ENCODE measurements at places on chromosomes 1 and 21.

DNA sequence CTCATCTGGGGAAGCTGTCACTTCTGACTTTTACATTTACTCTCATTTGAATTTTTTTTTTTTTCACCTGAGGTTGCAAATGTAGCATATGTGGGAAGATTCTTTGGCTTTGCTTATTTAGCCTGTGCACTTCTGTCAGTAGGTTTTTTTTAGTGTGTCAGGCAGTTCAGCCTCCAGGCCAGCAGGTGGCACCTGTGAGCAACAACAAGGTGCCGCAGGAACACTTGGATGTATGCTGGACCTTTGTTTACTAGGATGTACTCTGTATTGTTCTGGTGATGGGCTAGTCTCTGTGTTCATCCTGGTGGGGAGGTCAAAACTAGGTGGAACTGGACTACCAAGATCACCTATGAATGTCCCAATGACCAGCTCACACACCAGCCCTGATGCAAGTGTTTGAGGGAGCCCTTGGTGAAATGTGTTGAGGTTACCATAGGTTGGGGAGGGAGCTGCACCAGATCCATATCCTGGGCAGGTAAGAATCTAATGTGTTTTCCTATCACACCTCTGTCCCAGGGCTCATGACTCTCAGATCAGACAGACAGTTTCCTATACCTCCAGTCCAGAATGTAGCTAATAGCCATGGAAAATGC lies 618.2 kb downstream of the BRINP3 start:
- no peak for DNase-seq

- DNase-seq = no peak
These were observed 6.1 kb downstream of the AADACL4 start for GRCh38 chr1:12649971-12650421.

DNA sequence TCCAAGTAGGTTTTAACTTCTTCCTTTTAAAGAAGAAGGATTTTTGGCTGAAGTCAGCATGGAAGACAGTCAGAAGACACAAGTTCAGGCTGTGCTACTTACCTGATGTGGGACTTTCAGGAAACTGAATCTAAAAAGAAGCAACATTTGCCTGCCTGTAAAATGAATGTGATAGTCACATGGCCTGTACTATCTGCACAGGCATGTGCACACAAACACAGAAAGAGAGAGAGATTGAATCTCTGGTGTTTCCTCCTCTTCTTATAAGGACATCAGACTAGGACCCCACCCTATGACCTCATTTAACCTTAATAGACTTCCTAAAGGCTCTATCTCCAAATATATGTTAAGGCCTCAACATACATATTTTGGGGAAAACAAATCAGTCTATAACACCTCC lies 542.9 kb downstream of the PLPP3 start:
- no peak for DNase-seq

DNA sequence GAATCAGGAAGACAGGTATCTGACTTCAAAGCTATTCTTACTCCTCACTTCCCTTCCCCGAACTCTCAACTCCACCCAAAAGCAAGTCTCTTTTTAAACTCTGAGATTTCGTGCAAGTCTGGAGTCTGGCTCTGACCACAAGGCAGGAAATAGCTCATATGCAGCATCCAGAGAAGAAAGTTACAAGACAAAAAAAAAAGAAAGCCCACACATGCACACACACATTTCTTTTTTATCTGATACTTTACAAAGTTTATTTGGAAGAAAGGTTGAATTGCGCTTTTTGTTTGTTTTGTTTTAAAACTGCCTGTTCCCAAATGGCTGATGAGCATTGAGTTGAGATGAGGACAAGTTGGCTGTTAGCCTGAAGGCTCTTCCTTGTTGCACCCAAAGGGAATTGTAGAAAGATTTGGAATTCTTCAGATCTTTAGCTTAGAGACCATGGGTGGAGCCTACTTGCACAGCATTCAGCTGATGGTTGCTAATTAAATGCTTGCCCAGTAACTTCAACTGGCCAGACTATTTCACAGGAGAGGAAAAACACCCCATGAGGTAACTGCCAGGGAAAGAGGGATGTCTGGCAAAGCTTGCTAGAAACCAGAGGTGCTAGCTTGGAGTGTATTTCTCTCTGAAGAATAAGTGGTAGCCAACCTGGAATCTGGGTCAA lies 490.3 kb downstream of the TTLL7 start:
- no peak for DNase-seq

GRCh38 chr1:151593730-151594129 lies 18.1 kb upstream of the SNX27 start:
- no peak for DNase-seq

GRCh38 chr1:63817152-63817667 lies 43.4 kb downstream of the ROR1 start:
- peak; percentile 63 for DNase-seq

DNA sequence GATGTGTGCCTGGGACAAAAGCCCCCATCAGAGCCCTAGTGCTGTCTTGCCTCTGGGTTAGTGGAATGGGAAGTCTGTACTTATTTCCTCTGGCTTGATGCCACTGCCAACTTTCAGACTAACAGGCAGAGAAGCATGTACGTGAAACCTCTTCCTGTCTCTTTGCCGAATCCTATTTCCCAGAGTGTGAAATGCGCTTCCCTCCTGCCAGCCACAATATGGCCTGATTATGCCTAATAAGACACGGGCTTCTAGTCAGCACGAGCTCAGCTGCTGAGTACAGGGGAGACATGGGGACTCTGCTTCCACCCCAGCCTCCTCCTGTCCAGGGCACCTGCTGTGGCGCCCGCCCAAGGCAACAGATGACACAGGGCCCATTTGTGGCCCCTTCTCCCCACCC lies 111.4 kb downstream of the KCND3 start:
- DNase-seq = no peak

Measured in NCI-H2081 (cell line).